ENCODE measurements at places on chromosomes 5 and 9.

DNA sequence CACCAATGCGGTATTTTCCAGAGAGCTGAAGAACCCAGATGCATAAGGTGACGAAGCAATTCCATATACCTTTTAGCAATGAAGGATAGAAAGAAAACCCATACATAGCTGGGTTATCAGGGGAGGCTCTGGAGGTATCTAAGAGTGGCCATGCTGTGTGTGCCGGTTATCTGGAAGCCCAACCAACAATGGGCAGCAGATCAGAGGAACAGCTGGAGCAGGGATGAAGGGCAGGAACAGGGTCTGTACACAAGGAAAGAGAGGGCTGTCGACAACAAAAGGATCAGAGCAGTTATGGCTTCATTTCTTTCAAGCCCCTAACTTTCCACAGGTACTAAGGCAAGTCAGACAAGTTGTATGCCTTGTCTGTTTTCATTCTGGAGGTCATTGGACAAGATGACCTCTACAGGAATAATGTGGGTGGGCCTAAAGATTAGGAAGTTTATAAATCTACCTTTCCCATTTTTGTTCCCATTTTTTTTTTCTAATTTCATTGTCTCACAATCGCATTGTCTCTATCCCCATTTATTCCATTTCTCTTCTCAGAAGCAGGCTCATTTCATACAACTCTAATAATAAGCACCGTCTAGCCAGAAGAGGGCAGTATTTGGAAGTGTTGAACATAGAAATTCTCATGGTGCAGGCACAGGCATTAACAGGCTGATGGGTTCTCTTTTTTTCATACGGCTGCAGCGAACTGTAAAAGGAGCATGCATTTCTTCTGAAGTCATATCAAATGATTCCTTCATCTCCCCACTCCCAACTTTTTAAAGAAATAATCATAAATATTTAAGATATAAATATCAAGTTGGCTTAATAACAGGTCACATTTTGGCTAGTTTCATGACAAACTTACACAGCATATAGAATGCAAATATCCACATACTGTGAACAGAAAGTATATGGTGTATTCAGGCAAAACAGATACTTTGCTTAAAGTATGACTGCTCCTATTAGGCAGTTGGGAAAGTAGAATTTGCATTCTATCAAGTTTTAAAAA is 63.5 kb downstream of the ZNF474 start:
- DNase-seq, result peak; percentile 68

GRCh38 chr5:143195491-143195890 is 208.0 kb downstream of the NR3C1 start:
- no peak for DNase-seq

DNA sequence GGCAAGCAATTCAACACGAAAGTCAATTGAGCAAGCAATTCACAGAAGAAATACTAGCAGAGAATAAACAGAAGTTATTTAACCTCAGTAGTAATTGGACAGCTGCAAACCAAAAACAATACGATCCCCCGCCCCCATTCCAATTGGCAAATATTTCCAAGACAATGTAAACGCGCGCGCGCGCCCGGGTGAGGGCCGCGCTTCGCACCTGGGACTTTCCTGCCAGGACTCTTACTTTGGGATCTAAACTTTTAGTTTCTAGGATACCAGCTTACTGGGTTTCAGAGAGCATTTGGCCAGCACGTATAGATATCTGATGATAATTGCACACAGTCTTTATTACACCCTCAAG is 8.6 kb downstream of the RUFY1 start:
- DNase-seq, result no peak

- DNase-seq, result peak; percentile 22
These were observed 24.2 kb downstream of the SLC1A1 start for GRCh38 chr9:4514252-4515128.

DNA sequence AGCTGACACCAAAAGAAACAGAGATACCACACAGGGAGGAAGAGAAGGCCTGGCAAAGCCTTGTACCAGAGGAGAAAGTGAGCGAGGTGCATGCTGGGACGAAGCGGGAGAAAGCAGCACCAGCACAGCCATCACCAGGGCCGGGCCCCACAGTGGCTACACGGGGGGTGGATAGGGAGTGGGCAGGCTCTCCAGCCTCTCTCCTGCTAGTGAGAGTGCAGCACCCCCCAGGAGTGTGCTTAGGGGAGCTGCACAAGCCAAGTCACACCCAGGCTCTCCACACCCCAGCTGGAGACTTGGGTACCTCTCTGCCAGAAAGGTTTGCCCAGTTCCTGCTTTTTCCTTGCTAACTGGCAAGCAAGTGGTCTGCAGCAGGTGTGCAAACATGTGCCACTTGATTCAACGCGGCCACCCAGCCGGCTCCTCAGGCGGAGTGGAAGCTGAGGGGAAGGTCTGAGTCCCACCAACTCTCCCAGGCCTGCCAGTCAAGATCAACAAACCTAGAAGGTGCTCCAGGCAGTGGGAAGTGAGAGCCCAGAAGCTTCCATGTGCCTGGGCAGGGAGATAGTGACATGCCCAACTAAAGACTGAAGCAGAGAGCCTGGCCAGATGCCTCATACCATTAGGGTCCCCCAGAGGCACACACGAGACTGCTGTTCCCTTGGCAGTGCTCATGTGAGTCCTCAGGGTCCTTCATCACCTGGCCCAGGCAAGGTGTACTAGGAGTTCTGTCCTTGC is 39.9 kb downstream of the BICD2 start:
- no peak for DNase-seq

GRCh38 chr5:131466171-131466766 is 168.8 kb downstream of the RAPGEF6 start:
- DNase-seq, result no peak

- no peak for DNase-seq
These were observed 47.8 kb downstream of the THOC3 start for GRCh38 chr5:175920231-175920811.

- peak; percentile 56 for DNase-seq
These were observed at the start of gene CCDC152 for GRCh38 chr5:42756606-42757601. CCDC152 (plus strand) TSS chr5:42756818; CDS start chr5:42759122, 2,304 bp downstream.

DNA sequence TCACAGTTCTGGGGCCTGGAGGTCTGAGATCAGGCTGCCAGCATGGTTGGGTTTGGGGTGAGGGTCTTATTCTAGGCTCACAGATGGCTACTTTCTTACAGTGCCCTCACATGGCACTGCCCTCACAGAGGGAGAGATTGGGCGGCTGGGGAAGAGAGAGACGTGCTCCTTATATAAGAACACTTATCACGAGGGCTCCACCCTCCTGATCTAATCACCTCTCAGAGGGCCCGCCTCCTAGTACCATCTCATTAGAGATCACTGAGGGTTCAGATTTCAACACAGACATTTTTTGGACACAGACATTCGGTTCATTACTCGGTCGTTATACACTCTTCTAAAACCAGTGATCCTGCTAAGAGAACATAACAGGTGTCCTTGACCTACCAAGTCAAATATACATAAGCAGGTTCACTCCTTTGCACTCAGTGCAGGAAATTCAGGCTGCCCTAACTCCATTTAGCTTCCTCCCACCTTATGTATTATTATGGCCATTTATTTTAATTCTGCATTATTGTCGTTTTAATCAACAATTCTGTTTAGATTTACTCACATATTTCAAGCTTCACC is 121.7 kb downstream of the ICE1 start:
- no peak for DNase-seq

GRCh38 chr5:83552275-83552674 is 80.7 kb downstream of the VCAN start:
- no peak for DNase-seq

- no peak for DNase-seq
These were observed 348.0 kb downstream of the NPR3 start for GRCh38 chr5:33059081-33059480.

DNA sequence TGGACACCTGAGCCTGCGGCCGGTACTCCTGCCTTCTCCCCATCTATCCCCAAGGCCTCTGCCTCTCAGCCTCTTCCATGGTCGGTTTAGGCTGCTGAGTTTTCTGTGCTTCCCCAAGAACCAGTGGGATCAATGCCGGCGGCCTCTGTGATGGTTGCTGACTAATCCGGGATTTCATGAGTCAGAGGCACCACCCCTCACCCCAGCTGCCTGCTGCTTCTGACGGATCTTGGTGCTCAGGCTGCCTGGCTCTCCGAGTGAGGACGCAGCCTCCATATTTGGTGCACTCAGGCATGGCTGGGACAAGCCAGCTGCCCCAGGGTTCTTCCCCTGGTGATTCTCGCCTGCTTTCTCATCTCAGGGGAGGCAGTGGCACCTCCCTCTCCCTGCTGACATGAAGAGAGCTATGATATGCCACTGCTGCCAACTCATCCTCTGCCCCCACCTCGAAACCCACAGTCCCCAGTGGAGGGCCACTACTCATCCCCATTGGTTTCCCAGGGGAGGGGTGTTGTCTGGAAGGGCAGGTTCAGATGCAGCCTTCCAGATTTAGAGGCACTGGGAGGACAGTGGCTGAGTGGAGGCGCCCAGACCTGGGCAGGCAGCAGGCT is 3.3 kb upstream of the MAN1B1 start:
- peak; percentile 73 for DNase-seq

DNA sequence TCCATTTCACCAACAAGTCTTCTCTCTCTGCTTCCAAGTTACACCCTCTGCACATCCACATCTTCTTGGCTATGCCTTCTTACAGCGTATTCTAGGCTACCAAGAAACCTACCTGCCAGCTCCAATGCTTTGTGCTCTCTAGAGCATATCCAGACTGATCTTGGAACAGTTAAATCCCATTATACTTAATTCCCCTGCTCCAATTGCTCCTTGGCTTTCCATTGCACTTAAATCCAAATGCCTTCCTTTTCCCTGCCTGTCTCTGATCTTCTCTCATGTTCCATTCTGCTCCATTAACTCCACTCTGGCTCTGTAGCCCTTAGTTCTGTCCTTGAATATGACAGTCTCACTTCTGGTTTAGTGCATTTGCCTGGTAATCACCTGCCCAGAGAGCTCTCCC is 322.4 kb downstream of the LRRC70 start:
- DNase-seq, result no peak
